GM23248 (cell line): ENCODE measurements at places on chromosomes 4 and X. TPM values are rescaled to one million over a fixed set of nuclear protein-coding genes. Genes with fewer than 3 reads are reported as not detected.

DNA sequence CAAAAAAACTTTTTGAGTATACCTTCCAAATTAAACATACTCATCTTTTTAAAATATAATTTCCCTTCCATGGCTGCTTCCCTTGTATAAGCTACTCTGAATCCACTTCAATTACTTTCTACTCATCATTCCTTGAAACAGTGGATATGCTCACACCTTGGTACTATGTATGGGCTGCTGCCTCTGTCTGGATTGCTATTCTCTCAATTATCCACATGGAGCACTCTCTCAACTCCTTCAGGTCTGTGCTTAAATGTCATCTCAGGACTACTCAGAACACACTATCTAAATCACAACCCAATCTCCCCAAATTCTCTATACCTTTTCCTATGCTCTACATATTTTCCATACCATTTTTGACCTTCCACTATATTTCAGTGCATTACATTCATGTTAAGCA, 898.9 kb upstream of the EPHA5 start:
- H3K4me1 ChIP-seq = no peaks in the 10 kb centered on the region
- DNase-seq = no peak
- no peak overlapping the region for H3K4me3 ChIP-seq
- H3K27me3 ChIP-seq = no peaks in the 10 kb centered on the region

- DNase-seq = no peak
- H3K27me3 ChIP-seq = no peaks in the 10 kb centered on the region
- H3K36me3 ChIP-seq = no peaks in the 10 kb centered on the region
- no peak overlapping the region for H3K27ac ChIP-seq
- no peaks in the 10 kb centered on the region for H3K4me1 ChIP-seq
Observed at GRCh38 chr4:161583549-161583948, 580.3 kb downstream of the FSTL5 start.

Gene CPXCR1
- total RNA-seq = not detected in 2 replicates

Gene PLA2G12A
- 11.4 and 14.4 TPM in 2 replicates for total RNA-seq

DNA sequence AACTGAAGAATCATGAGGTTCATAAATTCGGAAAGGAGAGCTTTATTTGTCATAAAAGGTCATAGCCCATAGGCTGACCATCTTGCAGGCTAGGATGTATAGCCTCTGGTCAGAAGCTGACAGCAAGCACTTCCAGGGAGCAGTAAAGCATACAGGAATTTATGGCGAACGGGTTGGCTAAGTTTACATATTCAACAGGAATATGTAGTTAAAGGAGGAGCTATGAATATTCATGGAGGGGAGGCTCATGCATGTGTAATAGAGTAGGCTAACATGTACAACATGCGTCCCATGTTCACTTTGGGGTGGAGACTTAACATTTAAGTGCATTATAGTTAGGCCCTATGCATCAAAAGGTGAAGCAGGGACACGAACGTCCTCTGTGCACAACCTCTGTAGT, 1425.7 kb upstream of the TENM3 start:
- H3K27ac ChIP-seq = no peak overlapping the region
- no peak for DNase-seq
- no peaks in the 10 kb centered on the region for H3K36me3 ChIP-seq
- no peaks in the 10 kb centered on the region for H3K4me1 ChIP-seq
- no peaks in the 10 kb centered on the region for H3K27me3 ChIP-seq

Gene UGT2A1
- total RNA-seq = not detected in 2 replicates

DNA sequence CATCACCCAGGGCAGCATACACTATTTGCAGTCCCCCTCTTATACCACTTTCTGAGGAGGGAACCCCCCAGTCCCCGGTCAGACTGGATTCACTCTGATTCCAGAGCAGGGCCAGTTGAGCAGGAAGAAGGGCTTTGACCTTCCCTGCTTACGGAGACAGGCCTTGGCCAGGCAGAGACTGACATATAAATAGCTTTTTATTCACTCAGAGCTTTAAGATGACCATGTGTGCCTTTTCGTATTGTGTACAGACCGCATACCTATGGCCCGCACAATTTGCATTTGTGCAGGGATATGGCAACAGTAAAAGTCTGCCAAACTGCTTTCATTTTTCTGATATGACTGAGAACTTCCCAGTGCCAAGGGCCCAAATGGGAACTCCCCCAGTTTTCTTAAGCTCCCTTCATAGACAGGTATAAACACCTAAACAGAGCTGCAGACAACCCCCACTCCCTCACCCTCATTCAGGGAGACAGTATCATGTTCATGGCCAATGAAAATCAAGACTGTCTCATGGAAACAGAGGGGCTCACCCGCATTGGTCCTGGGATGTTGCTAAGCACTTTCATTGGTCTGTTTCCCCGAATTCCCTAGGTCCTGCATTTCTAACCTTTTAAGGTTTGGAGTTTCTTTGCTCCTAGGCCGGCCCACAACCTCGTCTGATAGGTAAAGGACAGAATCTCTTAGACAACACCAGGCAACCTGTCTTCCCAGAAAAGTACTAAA, 86.0 kb downstream of the RTL5 start:
- no peaks in the 10 kb centered on the region for H3K27me3 ChIP-seq
- H3K4me3 ChIP-seq = no peak overlapping the region
- H3K27ac ChIP-seq = no peak overlapping the region
- no peaks in the 10 kb centered on the region for H3K36me3 ChIP-seq
- DNase-seq = no peak

DNA sequence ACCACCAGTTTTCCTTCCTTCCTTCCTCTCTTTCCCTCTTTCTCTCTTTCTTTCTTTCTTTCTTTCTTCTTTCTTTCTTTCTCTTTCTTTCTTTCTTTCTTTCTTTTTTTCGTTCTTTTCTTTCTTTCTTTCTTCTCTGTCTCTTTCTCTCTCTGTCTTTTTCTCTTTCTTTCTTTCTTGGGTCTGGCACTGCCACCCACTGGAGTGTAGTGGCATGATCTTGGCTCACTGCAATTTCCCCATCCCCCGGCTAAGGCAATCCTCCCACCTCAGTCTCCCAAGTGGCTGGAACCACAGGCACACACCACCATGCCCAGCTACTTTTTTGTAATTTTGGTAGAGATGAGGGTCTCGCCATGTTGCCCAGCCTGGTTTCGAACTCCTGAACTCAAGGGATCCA, 51.6 kb upstream of the NHS start:
- no peak for DNase-seq
- no peaks in the 10 kb centered on the region for H3K4me1 ChIP-seq
- H3K27ac ChIP-seq = no peak overlapping the region
- H3K36me3 ChIP-seq = no peaks in the 10 kb centered on the region
- H3K4me3 ChIP-seq = no peak overlapping the region

DNA sequence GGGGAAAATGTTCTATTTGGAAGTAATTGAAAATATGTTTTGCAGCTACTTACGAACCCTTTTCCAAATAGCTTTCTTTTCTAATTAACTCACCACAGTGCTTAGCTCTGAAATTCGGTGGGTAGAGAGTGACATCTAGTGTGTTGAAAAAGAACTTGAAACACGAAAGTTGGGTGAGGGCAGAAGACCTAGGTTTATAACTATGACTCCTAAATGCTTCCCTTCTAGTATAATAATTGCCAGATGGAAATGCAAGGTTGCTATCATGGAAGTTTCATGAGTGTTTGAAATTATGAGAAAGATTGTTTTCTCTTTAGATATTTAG, 77.3 kb upstream of the NOCT start:
- H3K4me1 ChIP-seq = no peaks in the 10 kb centered on the region; the same call in 1 of the 2 replicates
- no peak overlapping the region for H3K4me3 ChIP-seq
- H3K36me3 ChIP-seq = no peaks in the 10 kb centered on the region
- no peaks in the 10 kb centered on the region for H3K27me3 ChIP-seq

DNA sequence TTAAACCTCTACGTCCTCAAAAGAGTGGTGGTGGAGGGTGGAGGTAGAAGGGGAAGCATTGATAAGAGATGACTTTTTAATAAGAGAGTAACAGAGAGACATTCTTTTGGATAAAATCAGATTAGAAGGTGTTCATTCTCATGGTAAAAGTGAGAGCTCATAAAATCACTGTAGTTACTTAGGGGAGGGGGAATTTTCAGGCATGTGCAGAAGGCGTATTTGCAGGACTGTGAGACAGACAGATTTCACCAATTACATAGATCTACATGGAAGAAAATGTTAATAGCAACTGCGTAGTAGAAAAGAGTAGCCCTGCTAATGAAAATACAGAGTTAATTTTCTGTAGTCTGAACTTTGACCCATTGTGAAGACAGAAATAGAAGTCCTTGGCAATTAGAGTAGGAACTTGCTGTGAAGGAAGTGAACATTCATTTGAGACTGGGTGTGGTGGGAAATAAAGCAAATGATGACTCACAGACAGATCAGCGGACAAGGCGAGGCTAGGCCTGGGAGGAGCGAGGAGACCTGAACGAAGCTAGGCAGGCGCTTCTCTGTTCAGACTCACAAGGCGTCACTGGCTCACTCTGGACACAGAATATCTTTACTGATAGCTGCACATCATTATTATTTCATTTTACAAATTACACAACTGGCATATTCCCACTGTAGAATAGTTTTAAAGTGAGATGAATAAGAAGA, 57.2 kb upstream of the FAM9C start:
- H3K36me3 ChIP-seq = no peaks in the 10 kb centered on the region
- no peak overlapping the region for H3K4me3 ChIP-seq
- peaks cover 31% of the 10 kb centered on the region for H3K4me1 ChIP-seq
- H3K27ac ChIP-seq = peak overlapping the region; percentile 34

- no peaks in the 10 kb centered on the region for H3K27me3 ChIP-seq
- no peak overlapping the region for H3K27ac ChIP-seq
- peak; percentile 86 for DNase-seq
- peaks cover 2% of the 10 kb centered on the region; the same call in 1 of the 2 replicates for H3K4me1 ChIP-seq
- H3K4me3 ChIP-seq = no peak overlapping the region
Observed at GRCh38 chrX:100376576-100376975, 33.5 kb downstream of the PCDH19 start.
